LoVo (cell line): ENCODE measurements at places on chromosomes 6 and 20.

GRCh38 chr6:4804095-4804494 is 27.9 kb downstream of the CDYL start:
- no peak for DNase-seq

DNA sequence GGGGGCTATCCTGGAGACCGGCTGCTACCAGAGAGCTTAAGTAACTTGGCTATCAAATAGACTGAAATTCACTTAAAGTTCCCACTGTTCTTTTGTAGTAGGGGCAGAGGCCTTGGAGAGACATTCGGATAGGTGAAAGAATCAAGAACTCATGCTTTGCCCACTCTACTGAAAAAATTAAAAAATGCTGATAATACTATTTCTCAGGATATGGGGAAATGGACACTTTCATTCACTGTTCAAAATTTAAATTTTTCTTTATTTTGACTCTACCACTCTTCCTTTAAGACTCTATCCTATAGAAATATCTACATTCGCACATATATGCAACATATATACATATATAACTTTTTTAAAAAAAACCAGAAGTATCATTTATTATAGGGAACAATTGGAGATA is 117.8 kb upstream of the CHD6 start:
- no peak for DNase-seq

GRCh38 chr20:15618110-15618509 is 955.1 kb downstream of the KIF16B start:
- DNase-seq, result no peak

GRCh38 chr6:36963451-36964290 is 9.1 kb downstream of the PI16 start:
- no peak for DNase-seq

DNA sequence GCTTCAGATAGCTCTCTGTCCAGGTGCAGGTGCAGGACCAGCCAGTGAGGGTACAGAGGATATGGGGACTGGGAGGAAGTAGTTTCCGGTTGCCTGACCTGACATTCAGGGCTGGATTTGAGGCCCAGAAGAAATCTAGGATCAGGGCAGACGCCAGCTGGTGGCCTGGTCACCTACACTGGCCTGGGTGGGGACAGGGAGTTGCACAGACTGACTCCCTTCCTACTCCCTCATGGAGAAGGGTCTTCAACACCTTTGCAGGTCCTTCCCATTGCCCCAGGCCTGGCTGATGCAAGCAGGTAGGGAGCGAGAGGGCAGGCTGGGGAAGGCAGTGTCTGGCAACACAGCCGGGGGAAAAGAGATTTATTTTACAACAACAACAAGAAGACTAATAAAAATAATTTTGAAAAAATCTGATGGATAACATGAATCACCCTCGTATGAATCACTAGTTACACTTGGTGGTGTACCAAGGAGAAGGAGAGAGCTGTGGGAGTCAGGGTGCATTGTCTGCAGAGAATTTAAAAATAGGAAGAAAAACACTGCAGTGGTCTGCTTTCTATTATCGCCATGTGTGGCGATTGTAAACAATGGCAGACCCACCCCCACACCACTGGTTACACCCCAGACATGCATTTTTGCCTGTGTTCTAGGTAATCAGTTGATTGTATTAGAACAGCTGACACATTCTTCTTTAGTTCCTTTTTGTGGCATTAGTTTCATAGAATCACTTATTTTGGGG is 62.3 kb upstream of the SNX9 start:
- DNase-seq, result peak; percentile 42

DNA sequence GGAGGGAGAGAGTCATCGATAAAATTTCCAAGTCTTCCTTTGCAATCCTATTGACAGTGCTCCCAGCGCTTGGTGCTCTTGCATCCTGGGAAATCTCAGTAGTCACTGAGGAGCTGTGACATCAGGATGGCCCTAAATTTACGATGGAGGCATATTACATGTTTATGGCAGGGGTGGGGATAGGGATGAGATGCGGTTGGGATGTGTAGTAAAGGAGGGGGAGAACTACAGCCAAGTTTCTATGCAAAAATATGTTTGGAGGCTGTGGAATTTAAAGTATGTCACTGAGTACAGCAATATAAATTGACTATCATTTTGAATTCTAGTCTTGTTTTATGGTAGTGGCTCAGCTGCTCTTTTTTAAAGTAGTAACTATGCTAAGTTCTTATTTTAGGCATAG is 544.9 kb downstream of the PKHD1 start:
- DNase-seq, result no peak

- DNase-seq, result no peak
Measured at GRCh38 chr20:22805219-22805618, 220.8 kb upstream of the FOXA2 start.

GRCh38 chr6:48280035-48280620 is 169.1 kb upstream of the PTCHD4 start:
- DNase-seq, result no peak

DNA sequence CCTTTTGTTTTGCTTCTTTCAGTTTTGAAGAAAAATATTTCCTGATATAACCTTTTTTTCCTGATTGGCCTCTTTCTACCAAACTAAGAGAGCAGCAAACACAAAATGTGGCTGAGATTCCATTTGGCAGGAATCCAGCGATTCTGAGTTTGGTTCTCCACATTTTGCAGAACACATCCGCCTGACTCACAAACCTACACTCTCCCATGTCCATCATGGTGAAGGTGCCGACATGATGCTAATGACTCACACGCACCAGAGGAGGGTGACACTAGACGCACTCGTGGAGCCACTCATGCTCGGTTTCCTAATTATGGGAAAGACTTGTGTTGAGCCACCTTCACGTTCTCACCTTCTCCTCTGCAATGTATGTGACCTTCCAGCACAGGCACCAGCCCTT is 45.9 kb upstream of the DUSP22 start:
- DNase-seq, result no peak

DNA sequence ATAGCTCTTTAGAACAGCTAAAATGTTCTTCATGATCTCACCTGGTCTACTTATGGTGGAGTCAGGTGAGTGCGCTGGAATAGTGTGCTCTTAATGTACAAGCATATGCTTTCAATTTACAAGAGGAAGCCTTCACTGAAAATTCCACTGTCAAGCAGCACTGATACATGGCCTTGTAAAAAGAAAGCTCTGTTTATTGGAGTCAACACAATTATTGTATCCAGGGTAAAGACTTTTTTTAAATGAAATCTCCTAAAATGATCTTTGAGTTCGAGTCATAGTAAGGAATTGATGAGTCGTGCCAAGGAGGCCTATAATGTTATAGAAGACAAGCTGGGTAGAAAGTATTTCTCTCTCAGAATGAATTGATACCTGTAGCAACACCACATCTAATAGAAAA is 41.6 kb upstream of the CARMIL1 start:
- no peak for DNase-seq

- DNase-seq, result no peak
Measured at GRCh38 chr20:50710492-50711063, 19.2 kb upstream of the RIPOR3 start.

GRCh38 chr6:44631968-44632367 is 244.5 kb downstream of the CDC5L start:
- DNase-seq, result no peak

GRCh38 chr20:6940048-6940447 is 172.6 kb downstream of the BMP2 start:
- DNase-seq, result no peak

GRCh38 chr6:137866200-137866913 is 702 bp upstream of the TNFAIP3 start:
- no peak for DNase-seq

DNA sequence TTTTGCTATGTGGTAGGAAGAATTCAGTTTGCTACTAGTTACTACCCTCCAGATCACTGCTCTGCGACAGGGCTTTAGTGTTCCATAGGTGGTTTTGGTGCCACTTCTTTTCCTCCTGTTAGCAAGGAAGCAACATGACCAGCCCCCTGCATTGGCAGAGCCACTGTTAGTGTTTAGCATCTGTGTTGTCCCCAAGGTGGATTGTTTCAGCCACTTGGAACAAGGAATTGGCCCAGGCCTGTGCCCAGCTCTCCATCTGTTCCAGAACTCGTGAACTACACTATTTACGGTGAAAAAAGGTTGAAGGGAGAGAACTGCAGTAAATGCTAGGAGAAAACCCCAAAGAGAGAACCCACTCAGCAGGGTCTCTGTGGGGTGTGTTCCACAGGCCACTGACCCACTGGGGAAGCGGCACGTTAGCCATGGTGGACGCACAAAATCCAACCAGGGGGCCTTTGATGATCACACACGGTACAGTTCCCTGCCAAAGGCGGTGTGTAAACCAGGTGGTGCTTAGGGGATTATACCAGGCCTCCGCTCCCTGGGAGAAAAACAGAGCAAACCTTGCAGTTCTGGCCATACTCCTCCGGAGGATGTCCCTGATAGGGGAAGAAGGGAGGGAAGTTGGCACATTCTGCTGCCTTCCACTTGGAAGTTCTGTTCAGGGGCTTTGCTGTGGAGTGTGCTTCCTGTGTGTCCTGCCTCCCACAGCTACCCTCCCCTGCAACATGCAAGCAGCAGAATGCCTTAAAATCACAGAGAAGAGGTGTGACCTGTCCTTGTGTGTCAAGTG is 72.3 kb downstream of the LYRM2 start:
- DNase-seq, result no peak

DNA sequence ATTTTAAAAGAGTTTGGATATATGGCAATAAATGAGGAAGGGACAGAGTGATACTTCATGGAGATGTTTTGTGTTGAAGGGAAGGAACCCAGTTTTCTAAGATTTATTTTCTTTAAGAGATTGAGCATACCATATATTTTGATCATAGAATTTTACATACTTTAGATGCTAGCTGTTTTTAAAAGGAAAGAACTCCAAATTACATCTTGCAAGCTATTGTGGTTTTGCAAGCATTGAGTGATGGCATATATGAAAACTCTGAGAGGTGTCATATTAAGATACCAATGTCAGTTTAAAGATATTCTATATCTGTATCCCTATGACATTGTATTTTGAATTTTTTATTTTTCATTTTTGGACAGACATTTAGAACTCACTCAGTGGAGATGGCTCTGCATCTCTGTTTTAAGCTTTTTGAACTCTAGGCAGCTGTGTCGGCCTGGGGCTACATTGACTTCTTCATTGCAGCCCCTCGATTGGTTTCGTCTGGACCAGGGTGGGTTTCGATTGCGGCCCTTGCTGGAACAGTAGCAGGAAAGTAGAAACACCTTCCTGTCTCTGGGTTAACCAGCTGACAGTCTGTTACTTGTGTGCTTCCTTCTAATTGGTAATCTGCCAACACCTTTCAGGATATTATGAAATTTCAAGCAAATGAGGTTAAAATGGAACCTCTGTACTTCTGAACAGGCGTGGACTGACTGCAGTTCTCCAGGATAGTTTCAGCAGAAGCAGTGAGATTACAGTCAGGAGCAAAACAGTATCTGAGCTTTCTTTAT is 14.0 kb downstream of the IGF2R start:
- no peak for DNase-seq

GRCh38 chr20:37615340-37616109 is 78.3 kb upstream of the CTNNBL1 start:
- peak; percentile 27 for DNase-seq

DNA sequence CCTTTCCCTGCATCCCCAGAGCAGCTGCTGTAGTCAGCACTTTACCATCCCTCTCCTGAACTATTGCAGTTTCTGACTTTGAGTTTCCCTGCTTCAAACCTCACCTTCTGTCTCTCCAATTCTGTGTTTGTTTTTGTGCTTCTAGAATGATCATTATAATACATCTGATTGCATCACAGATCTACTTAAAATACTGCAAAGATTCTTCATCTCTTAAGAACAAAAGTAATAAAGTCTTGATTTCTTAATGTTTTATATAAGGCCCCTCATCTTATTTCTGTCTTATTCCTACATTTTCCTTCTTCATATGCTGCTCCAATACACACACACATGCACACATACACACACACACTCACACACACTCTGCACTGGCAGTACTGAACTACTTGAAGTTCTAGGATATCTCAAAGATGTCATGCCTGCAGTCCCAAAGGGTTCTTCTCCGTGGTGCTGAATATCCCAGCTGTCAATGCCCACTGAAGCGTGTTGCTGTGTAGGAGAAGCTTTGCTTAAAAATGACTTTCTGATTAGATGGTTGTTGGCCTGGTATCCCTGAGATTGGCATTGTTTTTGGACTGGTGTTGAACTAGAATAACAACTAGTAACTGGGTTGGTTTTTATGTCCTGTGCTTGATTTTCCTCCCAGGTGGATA is 97.2 kb downstream of the MAP3K4 start:
- DNase-seq, result no peak

GRCh38 chr6:158910484-158911440 is 89.2 kb downstream of the RSPH3 start:
- DNase-seq, result no peak

GRCh38 chr6:42138630-42139619 is 3.5 kb downstream of the C6orf132 start:
- peak; percentile 19 for DNase-seq

- DNase-seq, result no peak
Measured at GRCh38 chr6:2962636-2963035, 8.7 kb downstream of the SERPINB6 start.

DNA sequence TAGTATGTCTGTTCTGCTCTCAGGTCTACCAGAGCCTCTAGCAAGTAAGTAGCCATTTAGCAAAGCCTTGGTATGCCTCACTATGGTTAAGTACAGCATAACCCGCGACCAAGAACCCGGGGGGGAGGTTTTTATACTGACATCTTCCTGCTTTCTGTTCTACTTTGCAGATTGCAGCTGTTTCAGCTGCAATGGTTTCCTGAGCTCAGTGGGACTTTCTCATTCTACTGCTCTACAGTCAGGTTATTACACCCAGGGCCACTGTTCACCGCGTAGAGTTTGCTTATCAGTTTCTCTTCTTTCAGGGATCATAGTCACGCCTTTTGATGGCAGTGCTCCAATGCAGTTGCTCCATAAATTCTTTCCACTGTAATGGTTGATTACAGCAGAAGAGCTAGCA is 631.3 kb downstream of the TFAP2A start:
- no peak for DNase-seq

- peak; percentile 64 for DNase-seq
Measured at GRCh38 chr6:109455437-109456110, at the start of gene MICAL1. MICAL1 (minus strand) TSS chr6:109455772; CDS start chr6:109454196, 1,576 bp downstream.

- DNase-seq, result no peak
Measured at GRCh38 chr20:49303065-49303552, 25.3 kb upstream of the ZNFX1 start.

DNA sequence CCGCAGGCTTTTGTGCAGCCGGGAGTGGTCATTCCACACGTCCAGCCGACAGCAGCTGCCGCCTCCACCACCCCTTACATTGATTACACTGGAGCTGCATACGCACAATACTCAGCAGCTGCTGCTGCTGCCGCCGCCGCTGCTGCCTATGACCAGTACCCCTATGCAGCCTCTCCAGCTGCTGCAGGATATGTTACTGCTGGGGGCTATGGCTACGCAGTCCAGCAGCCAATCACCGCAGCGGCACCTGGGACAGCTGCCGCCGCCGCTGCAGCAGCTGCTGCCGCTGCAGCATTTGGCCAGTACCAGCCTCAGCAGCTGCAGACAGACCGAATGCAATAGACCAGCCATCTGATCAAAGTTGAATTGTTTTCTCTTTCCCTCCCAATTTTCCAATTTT is 10.6 kb downstream of the RBM24 start:
- DNase-seq, result no peak
